Kidney glomerular epithelial cell (primary cell): ENCODE measurements at places on chromosomes 11 and 22.
A peak's percentile ranks its signal among the peaks of the same experiment; 100 is the strongest.

- no peak for DNase-seq
Measured at GRCh38 chr11:32343325-32344008, 91.9 kb downstream of the WT1 start.

DNA sequence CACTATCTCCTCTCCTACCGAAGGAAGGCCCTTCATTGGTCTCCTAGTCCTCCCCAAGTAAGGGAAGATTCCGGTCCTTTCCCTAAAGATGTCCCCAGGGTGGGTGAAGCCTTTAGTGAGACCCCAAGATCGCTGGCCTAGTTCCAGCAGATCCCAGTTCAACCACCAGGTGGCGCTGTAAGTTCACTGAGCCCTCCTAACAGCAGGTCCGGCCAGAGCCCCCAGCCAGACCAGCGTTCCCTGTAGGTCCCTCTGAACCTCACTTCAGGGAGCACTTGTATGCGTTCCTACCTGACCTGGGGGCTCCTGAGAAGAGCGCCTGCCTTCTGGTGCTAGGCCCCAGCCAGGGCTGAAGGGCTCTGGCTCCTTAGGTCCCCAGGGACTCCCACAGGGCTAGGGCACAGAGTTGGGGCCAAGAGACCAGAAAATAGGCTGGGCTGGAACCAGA is 38.1 kb downstream of the LMO1 start:
- DNase-seq, result peak; percentile 9

- DNase-seq, result no peak
Measured at GRCh38 chr11:126452241-126453101, 97.0 kb downstream of the ST3GAL4 start.

DNA sequence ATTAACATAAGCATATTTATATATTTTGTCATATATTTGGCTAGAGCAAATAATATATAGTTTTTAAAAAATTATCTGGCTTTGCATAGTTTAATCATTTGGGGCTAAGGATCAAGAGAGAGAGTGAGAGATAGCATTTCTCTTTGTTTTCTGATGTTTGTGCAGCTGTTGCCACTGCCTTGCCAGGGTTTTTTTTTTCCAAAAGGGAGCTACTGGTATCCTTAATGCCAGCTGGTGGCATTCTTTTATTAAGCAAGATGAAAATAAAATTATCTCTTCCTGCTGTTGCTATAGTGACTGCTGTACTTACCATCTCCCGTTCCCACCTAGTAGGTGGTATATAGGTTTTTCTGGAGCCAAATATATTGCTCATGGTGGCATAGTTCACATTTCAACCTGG is 793.3 kb upstream of the ARHGAP42 start:
- no peak for DNase-seq

GRCh38 chr22:41127451-41127850 is 35.1 kb downstream of the EP300 start:
- DNase-seq, result no peak

GRCh38 chr11:72848846-72849466 is 34.7 kb downstream of the ATG16L2 start:
- DNase-seq, result peak; percentile 9

DNA sequence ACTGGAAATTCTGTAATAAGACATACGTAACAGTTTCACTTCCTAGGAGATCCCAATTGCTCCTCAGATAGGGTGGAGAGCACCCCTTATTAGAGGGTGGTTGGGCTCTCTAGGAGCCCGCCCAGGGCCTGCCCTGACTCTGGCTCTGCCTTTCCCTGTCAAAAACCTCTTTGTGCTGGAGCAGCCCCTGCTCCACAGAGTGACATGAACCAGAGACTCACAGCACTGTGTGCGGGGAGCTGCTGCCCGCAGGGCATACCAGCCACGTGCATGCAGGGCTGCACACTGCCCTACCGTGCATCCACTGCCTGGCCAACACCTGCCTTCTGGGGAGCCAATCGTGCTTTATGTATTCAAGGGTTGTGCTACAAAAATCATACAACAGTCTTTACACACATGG is 24.3 kb downstream of the KCNQ1OT1 start:
- no peak for DNase-seq

- DNase-seq, result no peak
Measured at GRCh38 chr11:4677948-4678347, 19.7 kb downstream of the OR51E2 start.

- DNase-seq, result no peak
Measured at GRCh38 chr11:121703201-121703600, 250.4 kb upstream of the SORL1-AS1 start.

- DNase-seq, result no peak
Measured at GRCh38 chr22:28574159-28574788, 105.4 kb downstream of the TTC28 start.

DNA sequence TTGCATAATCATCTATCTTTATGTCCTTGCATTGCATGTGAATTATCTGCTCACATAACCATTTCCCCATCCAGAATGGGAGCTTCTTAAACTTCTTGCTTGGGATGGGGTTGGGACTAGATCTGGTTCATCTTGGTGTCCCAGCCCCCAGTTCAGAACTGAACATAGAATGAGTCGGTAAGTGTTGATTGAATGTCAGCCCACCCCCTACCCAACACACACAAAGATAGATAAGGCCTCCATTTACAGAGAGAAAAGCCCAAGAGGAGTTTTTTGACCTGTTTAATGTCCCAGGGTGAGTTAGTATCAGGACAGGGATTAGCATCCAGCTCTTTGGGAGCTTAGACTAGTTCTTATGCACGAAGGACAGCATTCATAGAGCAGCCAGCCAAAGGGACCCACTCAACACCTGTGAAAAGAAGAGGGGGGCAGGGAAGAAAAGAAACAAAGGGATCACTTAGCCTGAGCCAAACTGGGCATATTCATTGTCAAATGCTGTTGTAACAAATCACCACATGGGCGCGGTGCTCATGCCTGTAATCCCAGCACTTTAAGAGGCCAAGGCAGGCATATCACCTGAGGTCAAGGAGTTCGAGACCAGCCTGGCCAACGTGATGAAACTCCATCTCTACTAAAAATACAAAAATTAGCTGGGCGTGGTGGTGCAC is 57.4 kb downstream of the CHRDL2 start:
- DNase-seq, result no peak

GRCh38 chr22:46754110-46754799 is 8.2 kb upstream of the TBC1D22A start:
- DNase-seq, result peak; percentile 95

- peak; percentile 89 for DNase-seq
Measured at GRCh38 chr11:65366340-65366773, 11.8 kb downstream of the TIGD3 start.

DNA sequence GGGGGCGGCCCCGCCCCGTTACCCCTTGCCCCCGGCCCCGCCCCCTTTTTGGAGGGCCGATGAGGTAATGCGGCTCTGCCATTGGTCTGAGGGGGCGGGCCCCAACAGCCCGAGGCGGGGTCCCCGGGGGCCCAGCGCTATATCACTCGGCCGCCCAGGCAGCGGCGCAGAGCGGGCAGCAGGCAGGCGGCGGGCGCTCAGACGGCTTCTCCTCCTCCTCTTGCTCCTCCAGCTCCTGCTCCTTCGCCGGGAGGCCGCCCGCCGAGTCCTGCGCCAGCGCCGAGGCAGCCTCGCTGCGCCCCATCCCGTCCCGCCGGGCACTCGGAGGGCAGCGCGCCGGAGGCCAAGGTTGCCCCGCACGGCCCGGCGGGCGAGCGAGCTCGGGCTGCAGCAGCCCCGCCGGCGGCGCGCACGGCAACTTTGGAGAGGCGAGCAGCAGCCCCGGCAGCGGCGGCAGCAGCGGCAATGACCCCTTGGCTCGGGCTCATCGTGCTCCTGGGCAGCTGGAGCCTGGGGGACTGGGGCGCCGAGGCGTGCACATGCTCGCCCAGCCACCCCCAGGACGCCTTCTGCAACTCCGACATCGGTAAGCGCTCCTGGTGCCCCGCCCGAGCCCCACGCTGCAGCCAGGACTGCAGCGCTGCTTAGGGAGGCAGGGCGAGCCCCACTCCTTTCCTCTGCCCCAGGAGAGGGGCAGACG is at the start of gene TIMP3:
TIMP3 (plus strand) TSS at position 169 of the 700 bp plus-strand sequence; CDS start at position 466, 297 bp downstream.
- peak; percentile 54 for DNase-seq

- DNase-seq, result no peak
Measured at GRCh38 chr22:22929381-22930221, 42.0 kb downstream of the IGLL5 start.

- DNase-seq, result no peak
Measured at GRCh38 chr11:120662071-120662676, 150.6 kb downstream of the GRIK4 start.

GRCh38 chr22:30245985-30246813 is at the start of gene LIF:
TSS of gene LIF (minus strand) at chr22:30246759. CDS start at chr22:30246695, 64 bp downstream.
- no peak for DNase-seq

GRCh38 chr22:43183496-43184277 is 3.2 kb downstream of the TTLL12 start:
- DNase-seq, result peak; percentile 10

GRCh38 chr11:91272089-91272488 is 952.5 kb upstream of the FAT3 start:
- DNase-seq, result no peak

DNA sequence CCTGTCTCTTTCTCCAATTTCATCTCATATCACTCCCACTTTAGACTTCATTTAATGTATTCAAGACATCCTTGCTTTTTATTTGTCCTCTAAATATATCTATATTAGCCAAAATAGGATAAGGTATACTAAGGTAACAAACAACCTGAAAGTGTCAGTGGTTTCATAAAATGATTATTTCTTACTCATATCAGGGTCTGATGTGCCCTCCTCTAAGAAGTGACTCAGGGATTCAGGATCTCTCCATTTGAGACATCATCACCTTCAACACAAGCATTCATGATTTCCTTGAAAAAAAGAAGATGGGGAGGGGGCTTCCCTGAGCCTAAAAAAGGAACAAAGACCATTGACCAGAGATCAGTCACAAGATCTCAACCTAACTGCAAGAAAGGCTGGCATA is 131.4 kb upstream of the POU2AF2 start:
- no peak for DNase-seq

GRCh38 chr11:105081412-105082150 is 36.4 kb upstream of the CARD16 start:
- no peak for DNase-seq

- DNase-seq, result no peak
Measured at GRCh38 chr11:32438866-32439489, 3.6 kb upstream of the WT1 start.

- no peak for DNase-seq
Measured at GRCh38 chr11:2374456-2375201, 2.5 kb upstream of the CD81 start.

GRCh38 chr11:66951927-66952337 is 6.3 kb downstream of the PC start:
- DNase-seq, result no peak

DNA sequence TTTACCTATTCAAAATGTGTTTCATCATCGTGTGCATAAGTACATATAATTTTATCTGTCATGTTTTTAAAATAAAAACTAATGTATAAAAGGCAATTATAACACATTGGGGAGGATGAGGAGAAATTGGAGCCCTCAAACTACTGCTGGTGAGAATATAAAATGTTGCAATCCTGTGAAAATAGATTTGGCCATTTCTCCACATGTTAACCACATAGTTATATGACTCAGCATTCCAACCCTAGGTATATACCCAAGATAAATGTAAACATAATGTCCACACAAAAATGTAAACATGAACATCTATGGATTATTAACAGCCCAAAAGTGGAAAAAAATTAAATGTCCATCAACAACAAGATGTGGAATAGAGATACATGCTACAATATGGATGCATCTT is 928.0 kb upstream of the FAT3 start:
- no peak for DNase-seq

GRCh38 chr22:44930711-44931035 is 79.1 kb downstream of the PHF21B start:
- DNase-seq, result no peak

- DNase-seq, result no peak
Measured at GRCh38 chr11:46827995-46828394, 18.1 kb downstream of the CKAP5 start.

DNA sequence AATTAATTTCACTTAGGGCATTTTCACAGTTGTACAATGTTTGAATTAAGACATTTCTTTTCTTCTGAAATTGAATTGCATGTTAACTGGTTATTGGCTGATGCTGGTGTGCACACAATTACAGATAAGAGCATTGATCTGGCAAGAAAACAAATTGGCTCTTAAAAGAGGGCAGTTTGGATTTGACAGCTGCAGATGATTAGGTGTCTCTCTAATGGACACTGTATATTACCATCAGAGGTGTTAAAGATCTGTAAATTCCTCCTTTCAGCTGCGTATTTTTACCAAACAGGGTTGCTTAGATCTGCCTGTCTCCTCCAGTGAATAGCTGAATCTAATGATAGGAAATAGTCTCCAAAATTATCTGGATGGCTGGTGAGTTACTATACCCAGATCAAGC is 198.5 kb downstream of the BLID start:
- DNase-seq, result no peak

GRCh38 chr11:62879235-62879978 is 1.3 kb upstream of the SLC3A2 start:
- no peak for DNase-seq

DNA sequence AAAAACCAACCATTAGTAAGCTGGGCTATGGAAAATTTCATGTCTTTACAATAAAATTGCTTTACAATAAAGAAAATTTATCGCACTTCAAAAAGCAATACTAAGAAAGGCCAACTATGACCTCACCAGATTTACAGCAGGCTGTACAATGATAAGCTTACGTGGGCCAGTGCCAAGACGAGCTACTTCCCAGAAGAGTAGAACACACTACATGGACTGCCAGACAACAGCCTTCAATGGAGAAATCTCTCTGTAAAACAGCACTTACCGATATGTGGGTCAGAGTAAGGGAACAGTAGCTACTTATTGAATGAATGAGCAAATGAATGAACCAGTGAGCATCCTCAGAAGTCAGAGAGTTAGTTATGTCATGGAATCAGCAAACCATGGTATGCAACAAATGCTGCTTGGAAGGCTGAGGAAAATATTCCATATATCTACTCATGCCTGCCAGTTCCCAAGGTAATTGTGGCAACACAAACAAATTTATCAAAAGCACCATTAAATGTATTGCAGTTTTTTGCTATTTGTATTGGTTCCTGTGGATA is 74.4 kb downstream of the SLC36A4 start:
- no peak for DNase-seq

DNA sequence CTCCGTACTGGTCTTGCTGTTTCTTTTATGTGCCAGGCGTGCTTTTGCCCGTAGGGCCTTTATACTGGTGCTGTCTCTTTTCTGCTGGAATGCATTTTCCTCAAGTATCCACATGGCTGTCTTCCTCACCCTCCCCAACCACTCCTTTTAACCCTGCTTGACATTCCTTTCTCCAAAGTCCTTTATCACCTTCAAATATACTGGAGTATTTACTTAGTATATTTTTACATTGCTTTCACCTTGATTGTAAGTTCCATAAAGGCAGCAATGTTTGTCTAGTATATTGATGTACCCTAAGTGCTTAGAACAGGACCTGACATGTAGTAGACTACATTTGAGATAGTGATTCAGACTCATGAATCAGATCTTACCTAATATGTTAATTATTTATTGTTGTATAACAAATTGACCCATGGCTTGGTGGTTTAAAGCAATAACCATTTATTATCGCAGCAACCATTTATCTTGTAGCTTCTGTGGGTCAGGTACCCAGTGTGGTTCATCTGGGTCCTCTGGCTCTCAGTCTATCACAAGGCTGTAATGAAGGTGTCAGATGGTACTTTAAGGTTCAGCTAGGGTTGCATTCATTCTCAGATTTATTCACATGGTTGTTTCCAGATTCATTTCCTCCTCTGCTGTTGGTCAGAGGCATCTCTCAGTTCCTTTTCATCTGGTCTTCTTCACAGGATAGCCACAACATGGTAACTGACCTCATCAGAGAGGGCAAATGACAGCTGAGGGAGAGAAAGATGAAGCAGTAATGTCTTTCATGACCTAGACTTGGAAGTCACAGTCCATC is 34.2 kb downstream of the DDX10 start:
- no peak for DNase-seq
